Activated naive CD4-positive, alpha-beta T cell treated with anti-CD3 and anti-CD28 coated beads for 36 hours (primary cell): ENCODE measurements at places on chromosomes 12 and 14. TPM values are rescaled to one million over a fixed set of nuclear protein-coding genes. Genes with fewer than 3 reads are reported as not detected.

PPP1R36 gene
- total RNA-seq: not detected

CEP83 gene
- 21.5 TPM for total RNA-seq

OVCH1 gene
- total RNA-seq: not detected

PSMD9 gene
- total RNA-seq: 60.6 TPM

SMIM41 gene
- total RNA-seq: not detected

TAS2R19 gene
- 0.77 TPM for total RNA-seq

SRRM4 gene
- not detected for total RNA-seq
